Suprapubic skin (tissue), 4 donors: ENCODE measurements at places on chromosomes 2 and 18.

GRCh38 chr18:23231340-23232021 lies 96.2 kb downstream of the CABLES1 start:
- H3K4me1 ChIP-seq: peaks cover 61% of the 10 kb centered on the region
- H3K4me3 ChIP-seq: no peak overlapping the region
- H3K27ac ChIP-seq: peak overlapping the region; percentile 88
- H3K27me3 ChIP-seq: no peaks in the 10 kb centered on the region
- DNase-seq: peak; percentile 92
- peaks cover 9% of the 10 kb centered on the region for H3K36me3 ChIP-seq

DNA sequence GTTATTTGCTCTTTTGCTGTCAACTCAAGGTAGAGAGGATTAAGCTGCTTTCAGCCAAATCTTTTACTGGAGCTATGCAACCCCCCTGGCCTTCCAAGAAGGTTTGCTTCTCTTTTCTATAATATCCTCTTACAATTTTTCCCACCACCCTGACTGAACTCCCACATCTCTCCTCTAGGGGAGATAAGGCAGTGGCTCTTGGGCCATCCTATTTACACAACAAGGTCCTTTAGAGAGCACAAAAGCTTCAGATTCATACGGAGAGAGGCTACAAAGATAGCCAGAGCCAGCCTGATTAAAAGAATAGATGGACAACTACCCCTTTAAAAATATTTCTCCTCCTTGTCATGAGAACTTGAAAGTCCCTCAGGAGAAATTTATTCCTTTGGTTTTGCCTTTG lies 95.7 kb downstream of the TPGS2 start:
- no peaks in the 10 kb centered on the region for H3K27me3 ChIP-seq
- no peak overlapping the region for H3K4me3 ChIP-seq
- H3K4me1 ChIP-seq: peaks cover 7% of the 10 kb centered on the region
- H3K27ac ChIP-seq: no peak overlapping the region
- no peaks in the 10 kb centered on the region for H3K36me3 ChIP-seq

GRCh38 chr2:225274751-225275150 lies 124.8 kb upstream of the NYAP2 start:
- H3K36me3 ChIP-seq: no peaks in the 10 kb centered on the region
- H3K27ac ChIP-seq: no peak overlapping the region
- DNase-seq: no peak
- no peak overlapping the region for H3K4me3 ChIP-seq

- no peak overlapping the region for H3K27ac ChIP-seq
- no peak for DNase-seq
- no peak overlapping the region for H3K4me3 ChIP-seq
- no peaks in the 10 kb centered on the region for H3K4me1 ChIP-seq
- H3K36me3 ChIP-seq: no peaks in the 10 kb centered on the region
These were observed 52.7 kb upstream of the TMEFF2 start for GRCh38 chr2:192247456-192247855.

GRCh38 chr2:198117406-198118041 lies 313.1 kb downstream of the PLCL1 start:
- no peaks in the 10 kb centered on the region for H3K4me1 ChIP-seq
- no peak for DNase-seq
- no peaks in the 10 kb centered on the region for H3K36me3 ChIP-seq
- H3K27me3 ChIP-seq: no peaks in the 10 kb centered on the region
- no peak overlapping the region for H3K4me3 ChIP-seq

DNA sequence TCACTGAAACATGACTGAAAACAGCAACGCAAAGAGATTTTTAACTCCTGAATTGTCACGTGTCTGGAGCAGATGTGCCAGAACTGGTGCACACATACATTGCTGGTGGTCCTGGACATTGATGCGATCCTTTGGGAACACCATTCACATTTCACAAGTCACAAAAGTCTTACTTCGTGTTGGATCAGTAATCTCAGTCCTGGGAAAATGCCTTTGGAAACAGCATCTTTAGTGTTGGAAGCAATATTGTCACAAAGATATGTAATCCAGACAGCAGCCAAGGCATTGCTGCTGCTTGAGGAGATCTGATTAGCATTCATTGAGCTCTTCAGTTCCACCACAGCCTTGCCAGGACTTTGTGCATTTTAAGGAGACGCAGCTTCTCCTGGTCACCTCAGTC lies 126.2 kb upstream of the SH3BP4 start:
- peaks cover 5% of the 10 kb centered on the region for H3K4me1 ChIP-seq
- H3K36me3 ChIP-seq: no peaks in the 10 kb centered on the region
- H3K27me3 ChIP-seq: no peaks in the 10 kb centered on the region
- no peak for DNase-seq
- H3K4me3 ChIP-seq: no peak overlapping the region

GRCh38 chr2:111057721-111058120 lies 63.0 kb upstream of the BCL2L11 start:
- no peaks in the 10 kb centered on the region for H3K4me1 ChIP-seq
- H3K36me3 ChIP-seq: no peaks in the 10 kb centered on the region
- no peak overlapping the region for H3K4me3 ChIP-seq
- H3K27me3 ChIP-seq: no peaks in the 10 kb centered on the region

DNA sequence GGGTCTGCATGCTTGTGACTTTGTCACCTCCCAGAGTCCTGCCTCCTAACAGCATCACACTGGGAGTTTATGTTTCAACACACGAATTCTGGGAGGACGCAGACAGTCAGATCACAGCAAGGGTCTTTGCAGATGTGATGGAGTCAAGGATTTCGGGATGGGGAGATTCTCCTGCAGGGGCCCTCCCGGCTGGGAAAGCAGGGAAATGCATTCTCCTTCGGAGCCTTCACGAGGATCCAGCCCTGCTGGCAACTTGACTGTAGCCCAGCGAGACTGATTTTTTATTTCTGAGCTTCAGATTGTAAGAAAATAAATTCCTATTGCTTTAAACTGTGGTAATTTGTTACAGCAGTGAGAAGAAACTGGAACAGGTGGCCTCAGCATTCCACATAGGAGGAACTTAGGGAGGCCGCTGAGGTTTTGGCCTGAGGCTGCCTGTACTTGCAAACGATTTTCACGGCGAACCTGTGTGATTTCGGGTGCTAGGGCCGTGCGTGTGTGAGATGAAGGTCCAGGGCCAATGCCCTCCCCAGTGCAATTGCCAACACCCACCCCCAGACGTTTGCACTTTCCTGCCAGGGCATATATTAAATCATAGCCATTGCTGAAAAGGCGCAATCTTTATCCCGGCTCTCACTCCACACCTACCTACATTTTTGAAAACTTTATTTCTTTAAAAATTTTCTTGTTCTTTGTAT lies 79.8 kb downstream of the ASB1 start:
- H3K27ac ChIP-seq: no peak overlapping the region
- H3K4me1 ChIP-seq: no peaks in the 10 kb centered on the region
- DNase-seq: peak; percentile 28
- no peak overlapping the region for H3K4me3 ChIP-seq
- H3K36me3 ChIP-seq: no peaks in the 10 kb centered on the region
- H3K27me3 ChIP-seq: no peaks in the 10 kb centered on the region

GRCh38 chr2:5504756-5505155 lies 187.4 kb upstream of the SOX11 start:
- DNase-seq: no peak
- no peak overlapping the region for H3K4me3 ChIP-seq
- no peaks in the 10 kb centered on the region for H3K27me3 ChIP-seq
- no peaks in the 10 kb centered on the region for H3K4me1 ChIP-seq
- no peak overlapping the region for H3K27ac ChIP-seq
- no peaks in the 10 kb centered on the region for H3K36me3 ChIP-seq

DNA sequence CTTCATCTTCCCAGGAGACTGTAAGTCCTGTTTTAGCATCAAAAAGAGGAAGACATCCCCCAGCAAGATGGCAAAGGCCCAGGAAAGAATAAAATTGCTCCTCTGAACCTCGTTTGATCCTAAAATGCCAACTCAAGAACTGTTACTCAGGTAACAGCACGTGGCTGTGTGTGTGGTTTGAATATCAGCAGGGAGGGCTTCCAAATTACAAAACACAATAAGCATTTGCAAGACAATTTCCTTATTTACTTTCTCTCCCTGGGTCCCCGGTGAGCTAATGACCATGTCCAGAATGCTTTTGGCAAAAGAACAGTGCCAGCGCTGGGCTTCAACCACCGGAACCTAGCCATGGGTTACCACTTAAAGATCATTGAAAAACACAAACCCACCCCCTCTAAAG lies 163.6 kb downstream of the C1D start:
- no peaks in the 10 kb centered on the region for H3K27me3 ChIP-seq
- no peak for DNase-seq
- no peaks in the 10 kb centered on the region for H3K36me3 ChIP-seq
- peaks cover 4% of the 10 kb centered on the region for H3K4me1 ChIP-seq

DNA sequence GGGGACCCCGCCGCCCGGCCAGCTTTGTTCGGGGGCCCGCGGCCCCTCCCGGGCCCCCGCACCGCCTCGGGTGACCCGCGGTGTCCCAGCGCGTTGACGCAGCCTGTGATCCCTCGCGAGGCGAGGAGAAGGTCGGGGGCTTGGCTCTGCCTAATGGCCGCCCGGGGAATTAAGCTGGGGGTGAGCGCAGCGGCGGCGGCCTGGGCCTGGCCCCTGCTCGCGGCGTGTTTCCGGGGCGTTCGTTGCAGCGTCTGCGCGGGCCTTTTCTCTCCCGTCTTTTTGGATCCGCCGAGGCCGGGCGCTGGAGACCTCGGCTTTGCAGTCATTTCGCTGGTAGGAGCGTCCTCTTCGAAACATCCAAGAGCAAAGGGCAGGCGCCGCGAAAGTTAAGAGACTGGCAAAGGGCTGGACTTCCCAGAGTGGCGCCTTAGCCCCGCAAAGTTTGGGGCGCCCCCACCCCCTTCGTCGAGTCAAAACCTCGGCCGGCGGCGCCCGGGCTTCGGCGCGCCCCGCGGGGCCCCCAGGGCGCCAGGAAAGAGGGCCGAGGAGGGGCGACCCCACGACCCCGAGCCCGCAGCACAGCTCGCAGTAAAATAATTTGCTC lies 1.3 kb downstream of the SALL3 start:
- no peak overlapping the region for H3K27ac ChIP-seq
- peaks cover 35% of the 10 kb centered on the region for H3K4me1 ChIP-seq
- no peaks in the 10 kb centered on the region for H3K36me3 ChIP-seq
- peak overlapping the region; percentile 31 for H3K4me3 ChIP-seq
- peaks cover 100% of the 10 kb centered on the region for H3K27me3 ChIP-seq
- DNase-seq: no peak

GRCh38 chr2:137969418-137969765 lies 5.1 kb downstream of the HNMT start:
- H3K27ac ChIP-seq: peak overlapping the region; percentile 28
- H3K36me3 ChIP-seq: no peaks in the 10 kb centered on the region
- no peak overlapping the region for H3K4me3 ChIP-seq
- DNase-seq: no peak

- no peaks in the 10 kb centered on the region for H3K27me3 ChIP-seq
- H3K27ac ChIP-seq: no peak overlapping the region
- peaks cover 60% of the 10 kb centered on the region for H3K36me3 ChIP-seq
- H3K4me3 ChIP-seq: no peak overlapping the region
- no peak for DNase-seq
These were observed 32.7 kb upstream of the RBM44 start for GRCh38 chr2:237765875-237766274.

GRCh38 chr2:99545604-99546003 lies 55.8 kb upstream of the REV1 start:
- H3K4me3 ChIP-seq: no peak overlapping the region
- H3K27me3 ChIP-seq: no peaks in the 10 kb centered on the region
- no peaks in the 10 kb centered on the region for H3K36me3 ChIP-seq

DNA sequence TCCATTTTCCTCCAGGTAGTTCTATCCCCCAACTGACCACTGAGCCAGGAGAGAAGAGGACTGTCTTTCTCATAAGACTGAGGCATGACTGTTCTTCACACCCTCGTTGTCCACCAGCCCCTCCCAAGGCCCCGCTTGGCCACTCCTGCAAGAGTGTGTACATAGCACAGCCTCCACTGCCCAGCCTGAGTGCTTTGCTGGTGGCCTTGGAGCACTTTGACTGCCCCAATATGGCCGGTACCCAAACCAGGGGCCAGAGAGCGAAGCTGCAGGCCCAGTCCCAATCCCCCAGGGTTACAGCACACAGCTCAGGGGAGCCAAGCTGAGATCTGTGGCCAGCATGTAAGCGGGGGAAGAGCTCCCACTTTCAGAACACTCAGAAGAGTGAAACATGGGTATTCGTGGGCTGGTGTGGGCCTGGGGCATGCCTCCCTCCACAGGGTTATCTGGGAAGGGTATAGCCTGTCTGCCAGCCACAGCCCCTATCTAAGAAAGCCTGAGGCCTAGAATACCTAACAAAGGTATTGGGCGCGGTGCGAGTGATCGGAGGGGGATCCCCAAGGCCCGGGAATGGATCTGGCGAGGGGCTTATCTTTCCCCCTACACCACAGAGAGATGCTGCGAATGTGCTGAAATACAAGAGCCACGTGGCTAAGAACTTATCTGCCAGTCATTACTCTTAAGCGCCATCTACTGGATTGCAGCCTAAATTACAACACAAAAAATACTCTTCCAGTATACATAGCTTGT lies 163.8 kb downstream of the WDPCP start:
- H3K4me1 ChIP-seq: no peaks in the 10 kb centered on the region
- H3K27ac ChIP-seq: no peak overlapping the region
- no peaks in the 10 kb centered on the region for H3K27me3 ChIP-seq
- DNase-seq: no peak
- no peaks in the 10 kb centered on the region for H3K36me3 ChIP-seq
